ENCODE measurements at places on chromosomes 7 and 10.

- DNase-seq = peak; percentile 65
These were observed 6.4 kb downstream of the HOXA13 start for GRCh38 chr7:27193335-27194001.

DNA sequence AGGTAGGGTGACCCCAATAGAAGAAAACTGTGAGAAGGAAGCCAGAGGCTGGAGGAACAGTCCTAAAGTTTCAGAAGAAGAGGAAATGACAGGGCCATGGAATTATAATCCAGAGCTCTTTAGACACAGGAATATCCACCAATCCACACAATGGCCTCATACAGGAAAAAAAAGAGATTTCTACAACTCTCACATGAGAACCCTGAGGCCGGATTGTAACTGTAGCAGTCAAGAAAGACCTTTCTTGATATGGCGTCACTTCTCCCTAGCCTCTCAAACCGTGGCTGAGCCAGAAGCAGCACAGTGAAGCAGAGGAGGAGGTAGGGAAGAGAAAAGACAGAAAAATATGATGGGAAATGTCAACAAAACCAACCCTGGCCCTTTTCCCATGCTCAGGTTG is 76.9 kb downstream of the RAPGEF5 start:
- DNase-seq = no peak

GRCh38 chr7:55086413-55087201 is 67.8 kb downstream of the EGFR start:
- DNase-seq = no peak

GRCh38 chr10:44089671-44090070 is 295.2 kb downstream of the CXCL12 start:
- DNase-seq = no peak

DNA sequence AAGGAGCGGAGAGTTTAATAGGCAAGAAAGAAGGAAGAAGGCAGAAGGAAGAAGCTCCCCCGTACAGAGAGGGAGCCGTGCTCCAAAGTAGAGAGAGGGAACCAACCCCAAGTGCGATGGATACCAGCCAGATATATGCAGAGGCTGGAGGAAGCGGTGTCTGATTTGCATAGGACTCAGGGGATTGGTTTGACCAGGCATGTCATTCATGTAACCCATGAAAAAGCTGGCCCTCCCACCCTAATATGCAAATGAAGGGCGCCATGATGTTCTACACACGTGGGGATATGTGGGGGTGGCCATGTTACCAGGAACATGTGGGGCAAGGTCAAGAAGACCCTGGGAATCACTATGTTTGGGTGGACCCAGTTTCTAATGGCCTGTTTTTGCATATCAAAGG is 40.6 kb upstream of the FAM3C start:
- peak; percentile 63 for DNase-seq

Data from GM23338 (cell line).